ENCODE measurements at places on chromosomes 4 and X. TPM values are rescaled to one million over a fixed set of nuclear protein-coding genes. Genes with fewer than 3 reads are reported as not detected.

GRCh38 chrX:44025555-44025954 lies 52.4 kb upstream of the NDP start:
- no peak for DNase-seq

- no peak for DNase-seq
Observed at GRCh38 chrX:150216716-150217115, 146.4 kb upstream of the MAMLD1 start.

DNA sequence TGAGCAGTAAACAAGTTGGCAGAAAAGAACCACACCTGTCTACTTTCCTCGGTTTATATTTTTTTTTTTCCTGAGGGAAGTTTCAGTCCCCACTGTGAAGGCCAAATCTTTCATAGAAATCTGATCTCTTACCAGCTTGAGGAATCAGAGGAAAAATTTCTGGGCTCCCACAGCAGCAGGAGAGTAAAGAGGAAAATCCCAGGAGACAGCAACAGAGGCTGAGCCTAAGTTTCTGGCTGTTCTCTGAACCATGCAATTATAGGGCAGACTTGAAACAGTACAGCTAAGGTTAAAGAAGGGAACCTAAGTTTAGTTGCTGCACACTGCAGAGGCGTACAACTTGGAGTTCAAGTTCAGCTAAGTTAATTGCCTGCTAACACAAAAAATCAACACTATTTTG lies 1090.9 kb upstream of the INTU start:
- DNase-seq = no peak

Gene SLC16A2
- total RNA-seq = 35.3 TPM

Gene PITX2
- 0.79 TPM for total RNA-seq

- no peak for DNase-seq
Observed at GRCh38 chrX:68443155-68443868, 10.0 kb upstream of the OPHN1 start.

Gene PGRMC1
- 433 TPM for total RNA-seq

- DNase-seq = no peak
Observed at GRCh38 chr4:498328-498904, 540 bp downstream of the ZNF721 start.

GRCh38 chr4:91914176-91914804 lies 389.5 kb upstream of the GRID2 start:
- DNase-seq = no peak

Gene FBXL5
- 122 TPM for total RNA-seq

DNA sequence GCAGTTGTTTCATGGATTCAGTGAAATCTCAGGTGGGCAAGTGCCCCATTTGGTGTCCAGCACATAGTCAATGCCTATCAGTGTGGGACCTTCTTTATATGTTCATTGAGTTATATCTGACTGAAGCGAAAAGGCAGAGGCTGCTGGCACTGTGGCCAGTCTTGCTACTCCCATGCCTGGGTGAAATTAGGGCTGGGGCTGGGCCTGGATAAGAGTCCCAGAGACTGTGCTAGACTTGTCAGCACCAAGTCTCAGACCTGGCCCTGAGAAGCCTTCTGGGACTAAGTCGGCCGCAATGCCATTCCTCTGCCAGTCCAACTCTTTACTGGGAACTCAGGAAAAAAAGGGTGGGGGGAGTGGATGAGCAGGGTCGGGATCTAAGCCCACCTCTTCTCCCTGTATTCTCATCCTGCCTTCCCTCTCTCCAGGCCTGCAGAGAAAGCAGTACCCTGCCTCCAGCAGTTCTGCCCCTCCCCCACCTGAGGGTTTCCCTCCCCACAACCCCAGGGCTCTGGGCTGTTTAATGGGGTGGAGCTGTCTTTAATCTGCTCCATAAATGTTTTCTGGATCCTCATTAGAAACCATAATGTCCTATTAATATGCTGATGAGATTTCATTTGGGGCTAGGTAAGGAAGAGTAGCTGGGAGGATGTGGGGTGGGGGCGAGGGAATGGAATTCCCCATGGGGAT lies 153.5 kb upstream of the PJA1 start:
- DNase-seq = no peak

Gene MGARP
- total RNA-seq = 1.8 TPM

GRCh38 chrX:9560219-9560618 lies 95.4 kb downstream of the TBL1X start:
- DNase-seq = no peak

Gene MAOB
- 5.6 TPM for total RNA-seq

- peak; percentile 20 for DNase-seq
Observed at GRCh38 chr4:149202117-149202516, 613.5 kb downstream of the IQCM start.

DNA sequence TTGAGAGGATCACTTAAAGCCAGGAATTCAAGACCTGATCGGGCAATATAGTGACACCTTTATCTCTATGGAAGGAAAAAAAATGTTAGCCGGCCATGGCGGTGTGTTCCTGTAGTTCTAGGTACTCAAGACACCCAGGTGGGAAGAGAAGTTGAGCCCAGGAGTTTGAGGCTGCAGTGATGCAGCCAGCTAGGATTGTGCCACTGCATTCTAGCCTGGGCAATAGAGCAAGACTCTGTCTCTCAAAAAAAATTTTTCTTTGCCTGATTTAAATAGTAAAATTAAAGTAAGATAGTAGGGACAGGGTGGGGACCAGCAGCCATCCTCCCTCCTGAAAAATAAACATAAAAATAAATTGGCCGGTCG lies 16.9 kb upstream of the FAM47E start:
- DNase-seq = no peak

DNA sequence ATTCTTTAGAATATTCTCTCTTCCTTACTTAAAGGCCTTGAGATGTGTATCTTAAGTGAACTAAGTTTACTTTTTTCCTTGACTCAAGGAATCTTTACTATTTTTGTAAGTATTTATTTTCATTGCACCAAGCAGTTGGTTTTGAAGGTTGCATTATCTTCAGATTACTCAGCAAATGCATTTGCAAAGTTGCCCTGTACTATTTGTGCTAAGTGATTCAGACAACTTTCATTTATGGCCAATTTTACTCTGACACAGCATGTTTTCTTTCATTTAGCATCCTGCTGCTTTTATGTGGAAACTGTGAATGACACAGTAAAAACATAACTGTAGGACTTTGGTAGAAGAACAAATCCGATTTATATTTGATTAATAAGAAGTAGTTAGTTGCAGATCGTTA lies 191.0 kb downstream of the CCSER1 start:
- DNase-seq = no peak

Gene GAGE12F
- not detected for total RNA-seq

Gene SPANXD
- total RNA-seq = not detected

- DNase-seq = peak; percentile 90
Observed at GRCh38 chr4:112327965-112328733, 31.0 kb downstream of the ALPK1 start.

DNA sequence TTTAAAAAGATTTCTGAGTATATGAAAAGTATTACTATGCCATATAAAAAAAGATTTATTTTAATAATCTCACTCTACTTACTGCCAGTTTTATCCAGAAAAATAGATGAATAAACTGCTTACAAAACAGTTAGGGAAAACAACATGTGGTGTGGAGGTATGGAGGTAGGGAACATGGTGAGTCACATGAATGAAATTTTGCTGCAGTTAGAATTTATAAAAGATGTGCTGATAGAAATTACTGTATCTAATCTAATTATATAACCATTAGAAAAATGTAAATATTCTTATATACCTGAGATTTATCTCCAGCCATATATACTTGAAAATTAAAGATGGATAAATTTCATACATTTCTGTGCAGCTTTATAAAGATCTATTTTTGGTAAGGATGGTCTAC lies 184.0 kb upstream of the ANK2 start:
- no peak for DNase-seq

- DNase-seq = no peak
Observed at GRCh38 chrX:43481576-43481975, 174.5 kb upstream of the MAOA start.

DNA sequence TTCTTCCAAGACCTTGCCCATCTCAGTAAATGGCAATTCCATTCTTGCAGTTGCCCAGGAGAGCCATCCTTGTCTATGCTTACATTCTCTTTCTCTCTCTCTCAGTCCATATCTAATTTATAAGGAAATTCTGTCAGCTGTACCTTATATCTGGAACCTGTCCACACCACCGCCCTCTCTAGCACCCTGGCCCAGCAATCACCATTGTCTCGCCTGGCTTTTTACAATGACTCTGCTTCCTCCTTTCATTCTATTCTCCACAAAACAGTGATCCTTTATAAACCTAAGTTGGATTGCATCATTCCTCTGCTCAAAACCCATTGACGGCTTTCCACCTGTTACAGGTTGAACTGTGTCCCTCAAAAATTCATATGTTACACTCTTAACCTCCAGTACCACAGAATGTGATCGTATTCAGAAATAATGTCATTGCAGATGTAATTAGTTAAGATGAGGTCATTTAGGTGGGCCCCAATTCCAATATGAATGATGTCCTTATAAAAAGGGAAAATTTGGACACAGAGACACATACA lies 31.3 kb downstream of the APBB2 start:
- no peak for DNase-seq

GRCh38 chr4:122073615-122074014 lies 78.5 kb upstream of the BLTP1 start:
- DNase-seq = no peak

DNA sequence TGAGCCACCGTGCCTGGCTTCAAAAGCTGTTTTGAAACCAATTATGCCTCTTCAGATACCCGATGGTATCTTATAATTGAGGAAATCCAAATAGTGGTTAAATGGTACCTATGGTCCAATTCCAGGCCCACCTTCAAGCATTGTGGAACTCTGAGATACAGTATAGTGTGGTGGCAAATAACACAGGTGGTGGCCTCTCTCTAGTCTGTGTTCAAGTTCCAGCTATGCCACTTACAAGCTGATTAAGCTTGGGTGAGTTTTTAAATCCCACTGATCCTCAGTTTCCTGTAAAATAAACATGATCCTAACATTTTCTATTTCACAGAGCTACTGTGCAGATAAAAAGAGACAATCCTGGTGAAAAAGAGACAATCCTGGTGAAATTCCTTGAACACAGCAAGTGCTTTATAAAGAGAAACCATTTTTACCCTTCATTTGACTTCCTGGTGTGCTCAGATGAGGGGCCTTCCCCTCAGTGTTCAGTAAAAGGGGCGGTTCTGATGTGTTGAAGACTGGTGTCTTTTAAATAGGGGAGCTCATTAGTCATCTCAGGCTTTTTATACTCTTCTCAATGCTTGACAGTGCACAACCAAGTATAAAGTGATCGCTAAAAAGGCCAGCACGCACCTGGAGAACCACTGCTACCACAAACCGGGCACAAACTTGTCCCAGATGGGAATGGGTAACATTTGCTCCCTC lies 30.8 kb upstream of the CD40LG start:
- no peak for DNase-seq

DNA sequence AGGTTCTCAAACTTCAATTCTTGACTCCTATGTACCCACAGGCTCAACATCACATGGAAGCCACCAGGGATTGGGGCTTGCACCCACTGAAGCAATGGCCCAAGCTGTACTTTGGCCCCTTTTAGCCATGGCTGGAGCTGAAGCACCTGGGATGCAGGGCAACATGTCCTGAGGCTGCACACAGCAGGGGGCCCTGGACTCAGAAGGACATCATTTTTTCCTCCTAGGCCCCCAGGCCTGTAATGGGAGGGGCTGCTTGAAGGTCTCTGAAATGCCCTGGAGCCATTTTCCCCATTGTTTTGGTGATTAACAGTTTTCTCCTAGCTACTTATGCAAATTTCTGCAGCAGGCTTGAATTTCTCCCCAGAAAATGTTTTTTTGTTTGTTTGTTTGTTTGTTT lies 465.1 kb upstream of the PCDH10 start:
- DNase-seq = no peak

DNA sequence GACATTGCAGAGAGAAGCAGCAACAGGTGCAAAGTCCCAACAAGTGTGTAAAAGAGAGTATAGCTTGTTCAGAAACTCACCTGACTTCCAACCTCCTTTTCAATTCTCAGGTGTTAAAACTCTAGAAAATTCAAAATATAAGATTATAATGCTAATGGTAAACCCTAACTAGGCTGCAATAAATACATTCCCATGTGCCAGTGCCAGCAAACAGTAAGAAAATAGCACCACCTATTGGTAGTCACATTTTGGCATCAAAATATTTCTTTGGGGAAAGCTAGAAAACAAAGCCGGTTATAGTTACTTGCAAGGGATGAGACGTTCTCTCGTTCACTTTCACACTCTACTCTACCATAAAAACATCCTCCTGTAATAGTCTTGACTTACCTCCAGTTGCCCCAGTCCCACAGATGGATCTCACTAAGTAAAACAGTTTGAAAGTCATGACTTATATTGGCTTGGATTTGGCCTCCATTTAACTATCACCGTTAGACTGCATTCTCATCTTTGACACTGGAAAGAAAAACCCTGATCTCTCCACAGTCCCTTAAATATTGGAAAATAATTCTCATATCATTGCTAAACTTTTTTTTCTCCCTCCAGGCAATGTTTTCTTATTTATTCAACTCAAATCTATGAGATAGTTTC lies 9.6 kb downstream of the BMP3 start:
- DNase-seq = peak; percentile 84

DNA sequence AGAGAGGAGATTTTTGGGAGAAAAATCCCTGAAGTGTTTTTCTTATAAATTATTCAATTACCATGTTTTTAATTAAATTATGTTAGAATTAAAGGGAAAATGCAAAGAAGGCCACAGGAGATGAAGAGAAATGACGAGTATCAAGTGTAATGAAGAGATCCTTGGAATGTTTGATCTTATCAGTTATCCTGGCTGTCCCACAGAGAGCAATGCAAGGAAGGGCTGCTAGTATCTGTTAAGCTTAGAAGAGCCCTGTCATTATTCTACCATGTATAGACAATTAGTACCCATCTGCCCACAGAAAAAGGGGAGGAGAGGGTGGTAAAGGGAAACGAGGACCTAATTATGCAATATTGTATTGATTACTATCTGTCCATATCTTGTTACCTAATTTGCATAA lies 257.1 kb downstream of the BANK1 start:
- no peak for DNase-seq

DNA sequence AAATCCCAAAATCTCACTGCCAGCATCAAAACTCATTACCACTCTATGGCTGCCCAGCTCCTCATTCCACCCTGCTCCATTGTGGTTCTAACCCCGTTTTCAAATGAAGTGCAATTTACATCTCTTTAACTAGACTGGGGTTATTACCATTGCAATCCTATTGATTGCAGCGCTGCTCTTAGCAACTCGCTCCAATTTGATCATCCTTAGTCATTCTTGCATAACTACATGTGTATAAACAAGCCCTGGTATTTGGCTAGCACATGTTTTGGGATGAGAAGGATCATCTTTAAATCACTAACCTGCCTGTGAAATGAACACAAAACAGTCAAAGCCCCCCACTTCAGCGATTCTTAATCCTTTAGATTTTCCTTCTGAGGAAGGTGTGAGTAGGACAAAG lies 340.1 kb upstream of the PPARGC1A start:
- DNase-seq = no peak

GRCh38 chrX:7351926-7352325 lies 204.0 kb upstream of the PUDP start:
- DNase-seq = no peak

DNA sequence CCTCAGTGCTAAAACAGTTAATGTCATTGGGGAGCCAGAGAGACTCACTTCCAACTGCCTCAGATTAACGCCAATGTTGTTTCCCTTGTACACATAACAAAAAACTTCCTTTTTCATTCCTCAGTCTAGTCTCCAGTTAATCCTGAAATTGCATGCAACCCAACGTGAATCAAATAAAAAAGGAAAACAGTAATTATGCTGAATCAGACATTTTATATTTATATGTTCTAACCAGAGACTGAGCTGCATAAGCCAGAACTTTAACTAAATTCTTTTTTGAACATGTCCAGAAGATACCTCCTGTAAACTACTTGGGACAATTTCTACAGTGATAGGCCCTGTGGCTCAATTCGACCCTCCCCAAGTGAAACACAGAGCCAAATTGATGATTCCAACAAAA lies 4.7 kb downstream of the GPC4 start:
- DNase-seq = no peak

Gene USP17L20
- total RNA-seq = not detected

- no peak for DNase-seq
Observed at GRCh38 chrX:123330229-123330942, 146.3 kb downstream of the GRIA3 start.
